ENCODE measurements at places on chromosomes 11 and 22. TPM values are rescaled to one million over a fixed set of nuclear protein-coding genes. Genes with fewer than 3 reads are reported as not detected.

The RFPL2 gene
- total RNA-seq, result 0.07 TPM

The TSPAN32 gene
- not detected for total RNA-seq

The MPPED1 gene
- not detected for total RNA-seq

The GUCY1A2 gene
- total RNA-seq, result 0.07 TPM

The VPREB1 gene
- total RNA-seq, result not detected

The VSIG2 gene
- total RNA-seq, result not detected

The SPTBN2 gene
- total RNA-seq, result 11.7 TPM

The IRAG1 gene
- 0.02 TPM for total RNA-seq

The HMBS gene
- 46.5 TPM for total RNA-seq
